CD8-positive, alpha-beta T cell (primary cell): ENCODE measurements at places on chromosomes 16 and 17. TPM values are rescaled to one million over a fixed set of nuclear protein-coding genes. Genes with fewer than 3 reads are reported as not detected.

The ZNF597 gene
- 4.5 TPM for total RNA-seq

The SNX20 gene
- total RNA-seq = 20.1 TPM

The CFAP119 gene
- 3.6 TPM for total RNA-seq

The DBF4B gene
- 1.3 TPM for total RNA-seq

The C16orf46 gene
- 0.47 TPM for total RNA-seq

The CBX4 gene
- total RNA-seq = 268 TPM

The ZSCAN10 gene
- 0.62 TPM for total RNA-seq

- no peak for DNase-seq
Observed at GRCh38 chr16:77424871-77425604, 9.8 kb downstream of the ADAMTS18 start.

DNA sequence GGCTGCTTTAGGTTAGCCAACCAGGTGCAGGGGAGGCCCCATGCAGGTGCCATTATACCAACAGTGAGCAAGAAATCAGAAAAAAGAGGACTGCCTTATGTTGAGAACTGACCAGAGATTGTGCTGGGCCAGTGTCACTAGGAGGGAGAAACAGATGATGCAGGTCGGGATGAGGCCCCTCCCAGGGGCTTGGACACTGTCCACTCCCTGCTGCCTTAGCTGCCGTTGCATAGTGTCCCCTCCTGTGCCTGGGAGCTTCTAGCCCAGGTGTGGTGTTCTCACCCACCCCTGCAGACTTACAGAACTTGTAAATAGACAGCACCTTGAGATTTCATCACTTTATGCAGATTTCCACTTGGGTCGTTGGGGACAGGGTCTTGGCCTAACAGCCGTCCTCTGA is 36.7 kb downstream of the PLD6 start:
- no peak for DNase-seq

DNA sequence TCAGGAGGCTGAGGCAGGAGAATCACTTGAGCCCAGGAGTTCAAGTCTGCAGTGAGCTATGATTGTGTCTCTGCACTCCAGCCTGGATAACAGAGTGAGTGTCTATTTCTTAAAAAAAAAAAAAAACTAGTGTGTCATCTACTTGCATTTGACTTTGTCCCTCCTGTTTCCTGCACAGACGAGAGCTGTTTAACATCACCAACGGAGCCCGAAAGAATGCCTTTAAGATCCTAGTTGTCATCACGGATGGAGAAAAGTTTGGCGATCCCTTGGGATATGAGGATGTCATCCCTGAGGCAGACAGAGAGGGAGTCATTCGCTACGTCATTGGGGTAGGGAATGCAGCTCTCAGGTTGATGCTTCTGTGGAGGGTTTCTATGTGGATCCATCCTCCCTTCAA is 13.4 kb downstream of the ITGAM start:
- DNase-seq = no peak

GRCh38 chr17:76688165-76688622 is 22.6 kb downstream of the MXRA7 start:
- DNase-seq = no peak

DNA sequence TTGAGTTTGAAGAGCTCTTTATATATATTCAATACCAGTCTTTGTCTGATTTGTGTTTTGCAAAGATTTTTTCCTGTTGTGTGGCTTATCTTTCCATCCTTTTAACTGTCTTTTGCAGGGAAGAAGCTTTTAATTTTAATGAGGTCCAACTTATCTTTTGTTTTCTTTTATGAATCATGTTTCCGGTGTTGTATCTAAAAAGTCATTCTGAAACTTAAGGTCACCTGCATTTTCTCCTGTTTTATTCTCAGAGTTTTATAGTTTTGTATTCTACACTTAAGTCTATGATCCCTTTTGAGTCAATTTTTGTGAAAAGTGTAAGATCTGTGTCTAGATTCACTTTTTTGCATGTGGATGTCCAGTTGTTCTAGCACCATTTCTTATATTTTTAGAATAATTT is 24.6 kb upstream of the COX10 start:
- DNase-seq = no peak

DNA sequence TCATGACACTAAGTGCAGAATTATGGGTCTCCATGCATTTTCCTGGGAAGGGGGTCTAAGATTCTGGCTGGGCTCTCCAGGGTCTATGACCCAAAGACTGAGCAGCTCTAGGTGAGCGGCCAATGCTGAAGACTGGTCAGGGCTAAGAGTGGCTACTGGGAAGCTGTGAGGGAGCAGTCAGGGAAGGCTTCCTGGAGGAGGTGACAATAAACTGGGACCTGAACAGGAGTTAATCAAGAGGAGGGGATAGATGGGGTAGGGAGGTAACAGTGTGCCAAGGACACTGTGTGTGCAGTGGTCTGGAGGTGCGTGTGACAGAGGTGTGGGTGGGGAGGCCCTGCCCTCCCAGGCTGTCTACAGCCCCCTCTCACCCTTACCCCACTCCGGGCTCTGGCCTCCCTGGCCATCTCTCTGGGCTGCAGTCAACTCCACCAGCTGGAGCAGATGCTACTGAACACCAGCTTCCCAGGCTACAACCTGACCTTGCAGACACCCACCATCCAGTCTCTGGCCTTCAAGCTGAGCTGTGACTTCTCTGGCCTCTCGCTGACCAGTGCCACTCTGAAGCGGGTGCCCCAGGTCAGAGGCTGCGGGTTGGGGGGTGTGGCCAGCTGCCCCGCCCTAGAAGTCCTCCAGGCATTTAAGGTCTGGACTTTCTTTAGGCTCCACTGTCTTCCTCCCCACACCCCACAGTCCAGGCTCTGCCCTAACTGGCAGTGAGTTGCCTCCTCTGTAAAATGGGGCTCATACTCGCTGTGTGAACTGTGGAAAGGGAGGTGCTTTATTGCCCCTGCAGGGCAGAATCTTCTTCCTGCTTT is 20.4 kb downstream of the ADGRG5 start:
- no peak for DNase-seq

DNA sequence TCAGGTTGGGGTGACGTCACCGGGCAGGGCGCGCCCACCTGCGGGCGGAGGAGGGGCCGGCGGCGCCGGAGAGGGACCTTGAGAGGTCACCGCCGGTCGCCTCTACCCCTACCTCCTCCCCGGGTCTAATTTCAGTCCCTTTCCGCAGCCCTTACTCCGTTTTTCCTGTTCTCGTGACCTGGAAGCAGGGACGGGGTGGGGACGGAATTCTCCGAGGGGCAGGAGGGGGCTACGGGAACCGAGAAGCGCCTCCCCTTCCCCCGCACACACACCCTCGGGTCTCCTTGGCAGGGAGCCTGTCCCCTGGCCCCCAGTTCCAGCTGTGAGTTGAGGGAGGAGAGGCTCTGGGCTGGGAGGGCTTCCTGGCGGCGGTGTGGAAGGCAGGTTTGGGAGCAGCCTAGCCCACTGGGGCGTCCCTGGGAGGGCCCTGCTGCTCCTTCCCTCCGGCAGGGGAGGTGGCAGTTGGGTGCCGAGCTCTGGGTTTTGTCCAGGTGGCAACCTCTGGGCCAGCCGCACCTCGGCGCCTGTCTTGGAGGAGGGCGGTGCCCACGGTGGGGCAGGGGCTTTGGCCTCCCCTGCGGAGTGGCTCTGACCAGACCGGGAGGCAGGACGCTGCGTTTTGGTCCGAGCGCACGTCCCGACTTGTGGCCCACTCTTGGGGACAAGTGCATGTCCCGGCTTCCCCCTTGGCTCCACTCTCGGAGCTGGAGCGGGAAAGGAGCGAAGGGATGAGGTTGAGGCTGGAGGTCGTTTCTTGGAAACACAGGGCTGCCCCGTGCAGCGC is 773 bp downstream of the SYNGR3 start:
- DNase-seq = peak; percentile 61

GRCh38 chr16:2095315-2095853 is 40.3 kb downstream of the PKD1 start:
- no peak for DNase-seq

GRCh38 chr16:13036600-13036999 is 135.2 kb downstream of the SHISA9 start:
- DNase-seq = no peak

DNA sequence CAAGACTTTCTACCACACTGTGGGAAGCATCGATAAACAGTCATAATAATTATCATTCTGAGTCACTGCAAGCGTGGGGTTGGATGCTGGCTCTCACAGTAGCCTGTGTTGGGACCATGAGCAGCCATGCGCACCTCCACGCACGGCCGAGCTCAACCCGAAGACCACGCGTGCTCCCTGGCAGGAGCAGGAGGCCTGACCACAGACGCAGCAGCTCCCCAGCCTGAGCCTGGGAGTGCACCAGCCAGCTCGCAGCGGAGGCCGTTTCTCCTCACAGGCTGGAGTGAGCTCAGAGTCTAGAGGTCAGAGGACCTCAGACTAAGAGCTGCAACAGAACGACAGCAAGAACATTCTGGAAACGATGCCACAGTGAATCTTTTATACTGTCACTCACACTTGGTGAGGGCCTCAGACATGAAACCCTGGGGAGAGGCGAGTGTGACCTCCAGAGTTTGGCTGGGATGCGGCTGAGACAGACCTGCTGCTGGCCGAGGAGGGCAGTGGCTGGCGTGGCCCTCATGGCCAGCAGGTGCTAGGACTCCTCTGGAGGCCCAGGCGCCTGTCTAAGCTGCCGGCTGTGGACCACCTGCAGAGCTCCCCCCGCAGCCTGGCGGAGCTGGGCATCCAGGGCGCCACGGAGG is 6.0 kb downstream of the NDUFAF8 start:
- DNase-seq = no peak

- no peak for DNase-seq
Observed at GRCh38 chr16:58217311-58217925, 19.5 kb upstream of the CSNK2A2 start.

DNA sequence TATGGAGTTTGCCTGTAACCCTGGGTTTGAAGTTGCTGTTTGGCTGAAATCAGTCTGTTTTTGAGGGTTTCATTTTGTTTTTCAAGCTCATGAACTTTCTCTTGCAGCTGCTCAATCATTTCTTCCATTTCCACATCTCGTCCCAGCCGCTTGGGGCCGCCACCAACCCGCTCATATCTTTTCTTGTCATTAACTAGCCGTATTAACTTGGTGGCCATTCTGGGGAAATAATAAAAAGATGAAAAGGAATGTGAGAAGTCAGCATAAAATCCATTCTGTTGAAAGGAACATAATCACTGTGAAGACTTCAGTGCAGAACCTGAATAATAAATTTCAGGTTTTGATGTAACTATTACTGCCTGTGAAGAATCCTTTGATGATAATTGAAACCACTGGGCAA is 11.5 kb downstream of the RPGRIP1L start:
- no peak for DNase-seq

- no peak for DNase-seq
Observed at GRCh38 chr17:68461122-68461539, 3.8 kb upstream of the WIPI1 start.

- DNase-seq = peak; percentile 36
Observed at GRCh38 chr16:56617212-56618085, 8.1 kb upstream of the MT1E start.
